ENCODE measurements at places on chromosomes 2 and 18.
A peak's percentile ranks its signal among the peaks of the same experiment; 100 is the strongest.

- no peak for DNase-seq
Observed at GRCh38 chr2:121346859-121347258, 61.9 kb upstream of the TFCP2L1 start.

DNA sequence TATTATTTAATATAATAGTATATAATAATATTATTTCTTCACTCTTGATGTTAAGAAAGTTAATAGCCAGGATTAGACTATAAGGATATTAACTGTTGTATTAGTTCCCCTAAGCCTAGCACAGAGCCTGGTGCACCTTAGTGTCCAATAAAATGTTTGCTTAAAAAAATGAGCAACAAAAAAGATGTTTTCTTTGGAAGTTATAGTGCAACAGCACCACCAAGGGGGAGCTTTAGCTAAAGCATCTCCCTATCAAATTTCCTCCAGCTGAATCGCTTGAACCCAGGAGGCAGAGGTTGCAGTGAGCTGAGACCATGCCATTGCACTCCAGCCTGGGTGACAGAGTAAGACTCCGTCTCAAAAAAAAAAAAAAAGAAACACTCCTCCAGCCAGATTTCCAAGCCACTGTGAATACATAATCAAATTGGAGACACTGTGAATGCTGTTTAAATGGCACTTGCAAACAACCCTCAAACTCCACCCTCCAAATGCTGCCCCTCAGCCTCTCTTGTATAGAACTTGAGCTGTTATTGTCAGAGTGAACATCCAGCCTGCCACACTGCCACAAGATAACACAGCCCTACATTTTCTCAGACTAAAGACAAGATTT lies 221.9 kb downstream of the DYM start:
- DNase-seq, result no peak

- no peak for DNase-seq
Observed at GRCh38 chr2:1287427-1287826, 125.8 kb upstream of the TPO start.

GRCh38 chr2:238649123-238649522 lies 198.8 kb upstream of the TWIST2 start:
- no peak for DNase-seq

- no peak for DNase-seq
Observed at GRCh38 chr2:148130581-148130980, 109.7 kb downstream of the MBD5 start.

DNA sequence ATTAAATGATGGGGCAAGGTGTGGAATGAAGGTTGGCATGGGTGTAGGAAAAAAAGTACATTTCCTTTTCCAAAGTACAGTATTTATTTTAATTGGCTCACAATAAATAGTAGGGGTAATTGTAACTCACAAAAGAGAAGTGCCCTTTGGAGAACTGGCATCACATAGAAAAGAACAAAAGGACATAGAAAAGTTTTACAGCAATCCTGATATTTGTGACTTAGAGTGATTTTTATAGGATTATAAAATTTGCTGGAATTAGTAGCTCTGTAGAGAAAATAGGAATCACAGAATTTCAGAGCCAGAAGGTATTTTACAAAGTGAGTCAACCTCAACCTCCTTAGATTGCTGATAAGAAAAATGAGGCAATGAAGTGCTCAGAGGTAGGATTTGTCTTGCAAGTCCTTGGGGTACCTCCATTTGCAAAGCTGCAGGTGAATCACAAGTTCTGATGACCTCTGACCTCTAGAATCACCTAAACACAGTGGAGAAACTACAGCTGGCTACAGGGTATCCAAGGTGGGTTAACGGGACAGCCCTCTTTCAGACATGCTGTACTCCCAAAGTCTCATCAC lies 133.6 kb downstream of the SOCS6 start:
- DNase-seq, result no peak

DNA sequence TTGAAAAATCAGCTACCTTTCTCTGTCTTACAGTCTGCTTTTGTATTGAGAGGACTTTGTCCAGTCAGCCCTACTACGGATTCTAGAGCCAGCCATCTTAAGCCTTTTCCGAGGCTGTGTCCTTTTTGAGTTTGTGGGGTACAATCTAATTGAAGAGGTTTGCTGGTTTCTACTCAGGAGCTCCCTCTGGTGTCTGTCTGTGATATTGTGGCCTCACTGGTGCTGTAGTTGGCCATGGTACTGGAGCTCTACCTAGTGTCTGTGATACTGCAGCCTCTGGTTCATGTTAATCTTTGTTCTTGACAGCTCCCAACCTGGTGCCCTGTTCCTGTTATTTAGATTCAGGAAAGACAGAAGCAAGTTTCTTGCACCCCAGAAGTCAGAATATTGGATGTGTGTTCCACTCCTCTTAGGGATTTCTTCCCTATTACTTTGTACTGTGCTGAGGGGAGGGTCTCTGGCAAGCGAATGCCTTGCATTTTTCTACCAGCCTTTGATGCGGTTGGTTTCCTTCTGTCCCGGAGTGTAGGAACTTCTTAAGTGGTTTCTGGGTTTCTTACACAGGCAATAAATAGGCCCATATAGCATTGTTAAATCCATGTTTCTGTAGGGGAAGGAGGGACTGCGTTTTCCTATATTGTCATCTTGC lies 78.5 kb downstream of the ACSL3 start:
- peak; percentile 26 for DNase-seq

DNA sequence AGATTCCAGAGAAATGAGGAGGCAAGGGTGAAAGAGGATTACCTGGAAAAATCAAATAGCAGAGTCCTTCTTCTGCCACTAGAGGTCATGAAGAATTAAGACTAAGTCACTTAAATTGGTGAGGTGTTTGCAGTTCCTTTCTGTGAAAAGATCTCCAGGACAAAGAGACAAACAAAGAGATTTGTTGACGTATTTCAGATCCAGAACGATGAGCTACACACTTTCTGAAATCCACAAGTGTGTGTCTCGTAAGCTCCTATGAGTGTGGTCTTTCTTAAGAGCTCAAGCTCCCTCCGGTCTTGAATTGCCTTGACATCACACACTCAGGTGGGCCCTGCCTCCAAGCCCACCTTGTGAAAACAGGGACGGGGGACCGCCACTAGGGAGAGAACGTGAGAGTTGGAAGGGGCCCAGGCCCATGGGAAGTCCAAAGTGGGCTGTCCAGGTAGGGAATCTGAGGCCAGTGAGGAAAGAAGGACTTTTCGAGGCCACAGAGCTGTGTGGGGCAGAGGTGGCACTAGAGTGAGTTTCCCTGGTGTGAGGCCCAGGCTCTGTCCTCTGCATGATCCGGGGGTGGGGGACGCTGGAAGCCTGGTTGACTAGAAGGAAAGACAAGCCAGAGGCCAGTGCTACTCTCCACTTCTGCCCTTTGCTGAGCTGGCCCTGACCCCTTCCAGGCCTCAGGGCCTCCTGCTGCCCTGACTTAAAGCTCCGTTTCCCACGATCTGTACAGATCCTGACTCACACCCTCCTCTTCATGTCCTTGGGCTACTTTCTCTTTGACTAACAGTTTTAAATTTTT lies 168.1 kb upstream of the NCK2 start:
- DNase-seq, result peak; percentile 26

DNA sequence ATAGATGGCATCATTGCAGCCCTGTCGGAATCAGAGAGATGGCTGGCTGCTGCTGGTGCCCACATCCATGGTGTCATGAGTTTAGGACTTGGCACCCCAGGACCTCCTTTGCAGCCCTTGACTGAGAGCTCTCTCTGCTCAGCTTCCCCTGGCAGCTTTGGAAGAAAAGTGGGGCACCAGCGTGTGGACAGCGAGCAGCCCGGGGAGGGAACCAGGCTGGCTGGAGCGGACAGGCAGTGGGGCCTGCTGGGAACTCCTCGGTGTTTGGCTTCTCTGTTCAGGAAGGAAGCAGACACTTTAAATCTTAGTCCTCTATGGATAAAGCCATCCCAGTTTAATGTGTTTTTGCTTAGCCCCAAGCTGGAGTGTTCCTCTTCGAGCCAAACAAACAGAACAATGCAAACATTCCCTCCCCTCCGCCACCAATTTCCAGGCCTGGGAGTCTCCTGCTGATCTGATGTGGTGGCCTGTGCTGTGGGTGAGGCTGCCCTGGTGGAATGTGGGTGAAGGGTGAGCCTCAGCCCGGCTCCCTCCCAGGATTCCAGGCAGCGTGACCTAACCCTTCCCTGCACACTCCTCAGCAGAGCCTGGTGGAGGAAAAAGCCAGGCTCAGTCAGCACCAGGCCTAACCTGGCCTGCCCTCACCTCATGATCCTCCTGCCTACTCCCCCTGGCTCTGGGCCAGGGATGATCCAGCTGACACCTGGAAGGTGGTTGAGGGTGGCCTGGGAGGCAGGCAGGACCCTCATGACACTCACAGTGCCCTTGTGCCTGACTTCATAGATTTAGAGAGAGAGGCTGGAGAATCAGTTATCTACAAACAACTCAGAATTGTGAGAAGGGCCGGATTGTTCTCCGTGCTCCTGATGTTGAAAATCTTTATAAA lies 21.6 kb upstream of the ITGB6 start:
- no peak for DNase-seq

DNA sequence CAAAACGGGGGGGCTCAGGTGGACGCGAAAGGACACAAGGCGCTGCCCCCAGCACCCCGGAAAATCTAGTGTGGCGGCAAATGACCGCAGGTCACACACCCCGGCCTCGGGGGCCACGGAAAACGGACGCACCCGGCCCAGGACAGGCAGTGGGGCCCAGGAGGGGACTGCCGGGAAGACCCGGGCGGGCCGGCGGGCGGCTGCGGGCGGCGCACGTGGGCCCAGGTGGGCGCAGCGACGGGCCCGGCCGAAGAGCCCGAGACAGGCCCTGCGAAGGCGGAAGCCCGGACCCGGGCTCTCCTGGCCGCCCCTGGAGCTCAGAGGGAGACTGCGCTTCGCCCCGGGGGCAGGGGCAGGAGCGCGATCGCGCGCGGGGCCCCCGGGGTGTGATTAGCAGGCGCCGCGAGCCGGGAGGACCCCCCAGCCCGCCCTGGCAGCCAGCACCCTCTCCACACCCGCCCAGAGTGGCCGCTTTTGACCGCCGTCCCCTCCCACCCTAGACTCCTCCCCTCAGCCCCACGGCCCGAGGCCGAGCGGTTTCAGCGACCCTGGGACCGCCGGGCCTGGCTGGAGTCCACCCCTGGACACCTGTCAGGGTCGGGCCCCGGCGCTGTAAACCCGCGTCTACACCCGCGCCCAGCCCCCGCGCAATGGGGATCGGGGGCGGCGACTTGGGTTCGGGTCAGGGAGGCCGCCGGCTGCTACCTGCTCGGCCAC lies 773 bp downstream of the MBP start:
- no peak for DNase-seq

DNA sequence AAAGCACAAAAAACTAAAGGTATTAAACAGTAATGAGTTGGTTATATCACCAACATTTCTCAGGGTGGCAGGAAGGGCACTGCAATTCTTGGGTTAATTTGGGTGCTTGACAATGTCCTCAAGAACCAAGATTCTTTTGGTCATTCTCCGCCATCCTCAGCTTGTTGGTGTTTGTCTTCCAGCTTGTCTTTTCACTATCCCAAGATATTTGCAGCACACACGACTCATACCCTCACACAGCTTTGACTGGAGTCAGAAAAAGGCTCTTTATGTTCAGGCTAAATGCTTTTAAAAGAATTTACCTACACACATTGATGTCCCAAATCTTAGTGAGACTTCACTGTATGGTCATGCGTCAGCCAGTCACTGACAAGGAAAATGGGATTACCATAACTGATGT lies 12.5 kb downstream of the GREB1L start:
- DNase-seq, result no peak

DNA sequence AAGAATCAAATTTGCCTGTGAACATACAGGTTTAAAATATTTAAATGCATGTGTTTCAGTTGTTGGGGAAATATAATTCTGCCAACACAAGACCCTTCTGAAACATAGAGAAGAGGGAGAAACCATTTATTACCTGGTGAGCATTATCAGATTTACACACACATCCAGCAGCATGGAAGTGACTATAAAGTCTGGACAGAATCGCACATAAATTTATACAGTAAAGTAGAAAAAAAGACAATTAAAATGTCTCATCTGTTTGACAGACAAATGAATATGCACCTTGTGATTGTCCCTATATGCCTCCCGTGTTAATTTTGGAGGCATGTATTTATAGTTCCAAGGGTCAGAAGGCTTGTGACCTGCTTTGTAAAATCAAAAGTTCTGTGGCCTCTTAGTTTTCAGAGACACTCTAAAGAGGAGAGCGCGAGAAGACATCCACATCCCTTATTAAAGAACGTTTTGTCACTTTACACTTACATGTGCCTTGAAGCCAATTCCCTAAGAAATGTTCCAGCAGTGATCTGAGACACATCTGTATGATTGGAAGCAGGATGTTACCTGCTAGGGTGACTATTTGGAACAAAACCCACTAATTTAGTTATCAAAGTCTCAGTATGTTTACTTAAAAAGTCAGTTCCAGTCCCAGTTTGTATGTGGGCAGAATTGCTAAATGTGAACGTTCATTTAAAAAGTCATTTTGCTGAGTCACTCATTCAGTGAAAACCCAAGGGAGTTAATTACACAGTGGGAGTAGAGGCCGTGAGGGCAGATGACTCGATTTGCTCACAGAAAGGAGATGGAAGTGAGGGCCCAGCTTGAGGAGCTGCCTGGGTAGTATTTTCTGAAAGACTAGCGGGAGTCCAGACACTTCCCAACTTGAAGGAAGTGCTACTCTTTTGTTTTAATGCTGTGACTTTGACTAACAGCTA lies 527.6 kb upstream of the MEX3C start:
- DNase-seq, result no peak

GRCh38 chr18:14927701-14928100 lies 179.7 kb downstream of the ANKRD30B start:
- no peak for DNase-seq

GRCh38 chr18:70334728-70335329 lies 46.0 kb downstream of the SOCS6 start:
- DNase-seq, result no peak

- no peak for DNase-seq
Observed at GRCh38 chr2:144048631-144049060, 471.3 kb downstream of the ZEB2 start.

- no peak for DNase-seq
Observed at GRCh38 chr2:10915731-10916276, 4.1 kb downstream of the KCNF1 start.

- DNase-seq, result no peak
Observed at GRCh38 chr2:217798743-217799562, 203.8 kb downstream of the TNS1 start.

GRCh38 chr2:218852911-218853667 lies 6.5 kb upstream of the WNT6 start:
- no peak for DNase-seq

- DNase-seq, result no peak
Observed at GRCh38 chr18:65751155-65752085, 608 bp downstream of the CDH7 start.

DNA sequence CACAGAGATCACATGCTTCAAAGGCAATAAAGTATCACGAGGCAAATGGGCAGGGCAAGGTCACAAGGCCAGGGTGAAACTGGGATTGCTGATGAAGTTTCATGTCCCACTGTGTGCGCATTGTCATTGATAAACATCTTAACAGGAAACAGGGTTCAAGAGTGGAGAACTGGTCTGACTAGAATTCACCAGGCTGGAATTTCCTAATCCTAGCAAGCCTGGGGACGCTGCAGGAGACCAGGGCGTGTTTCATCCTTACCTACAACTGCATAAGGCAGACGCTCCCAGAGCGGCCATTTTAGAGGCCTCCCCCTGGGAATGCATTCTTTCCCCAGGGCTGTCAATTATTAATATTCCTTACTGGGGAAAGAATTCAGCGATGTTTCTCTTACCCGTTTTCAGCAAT lies 33.2 kb downstream of the PTPN4 start:
- DNase-seq, result no peak

- no peak for DNase-seq
Observed at GRCh38 chr2:27551514-27551913, 31.3 kb upstream of the ZNF512 start.

GRCh38 chr2:43052204-43052943 lies 174.0 kb downstream of the ZFP36L2 start:
- DNase-seq, result no peak

- no peak for DNase-seq
Observed at GRCh38 chr18:471716-472115, 28.8 kb downstream of the COLEC12 start.
